ENCODE measurements at places on chromosomes 1 and 21. TPM values are rescaled to one million over a fixed set of nuclear protein-coding genes. Genes with fewer than 3 reads are reported as not detected.

Gene TMIGD3
- not detected for total RNA-seq

Gene HSPA6
- total RNA-seq, result 4.5 TPM

Gene SPRR4
- total RNA-seq, result not detected

Gene GPATCH2
- total RNA-seq, result 17.5 TPM

Gene WNT4
- 7.9 TPM for total RNA-seq

Gene ADORA3
- total RNA-seq, result not detected

DNA sequence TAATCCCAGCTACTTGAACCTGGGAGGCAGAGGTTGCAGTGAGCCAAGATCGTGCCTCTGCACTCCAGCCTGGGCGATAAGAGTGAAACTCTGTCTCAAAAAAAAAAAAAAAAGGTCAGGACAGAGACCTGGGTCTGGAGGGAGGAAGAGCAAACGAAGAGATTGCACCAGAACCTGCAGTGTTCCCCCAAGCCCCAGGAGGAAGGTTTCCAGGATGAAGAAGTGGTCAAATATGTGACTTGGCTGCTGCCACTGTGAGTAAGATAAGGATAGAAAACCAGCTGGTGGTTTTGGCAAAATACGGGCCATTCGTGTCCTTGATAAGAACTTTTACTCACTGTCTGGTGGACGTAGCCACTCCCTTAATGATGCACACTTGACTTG lies 42.2 kb downstream of the CLDN14 start:
- H3K36me3 ChIP-seq, result no peaks in the 10 kb centered on the region
- DNase-seq, result no peak

DNA sequence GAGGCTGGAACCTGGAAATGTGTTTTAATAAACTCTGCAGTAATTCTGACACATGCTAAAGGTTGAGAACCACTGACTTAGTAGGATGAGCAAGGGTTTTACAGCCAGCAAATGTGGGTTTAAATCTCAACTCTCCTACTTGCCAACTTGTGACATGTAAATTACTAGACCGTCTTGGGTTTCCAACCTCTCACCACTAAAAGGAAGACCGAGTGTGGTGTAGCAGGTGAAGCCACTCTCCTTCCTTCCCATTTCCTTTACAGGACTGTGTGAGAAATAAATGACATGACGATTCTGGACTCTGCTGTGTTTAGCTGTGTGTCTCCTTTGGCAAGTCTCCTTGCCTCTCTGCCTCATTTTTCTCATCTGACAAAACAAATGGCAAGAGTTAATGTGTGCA lies 49.5 kb upstream of the DNAJC6 start:
- no peaks in the 10 kb centered on the region for H3K36me3 ChIP-seq
- no peak overlapping the region for H3K4me3 ChIP-seq
- peaks cover 27% of the 10 kb centered on the region for H3K27me3 ChIP-seq
- H3K4me1 ChIP-seq, result peaks cover 10% of the 10 kb centered on the region
- no peak for DNase-seq
- H3K27ac ChIP-seq, result no peak overlapping the region

DNA sequence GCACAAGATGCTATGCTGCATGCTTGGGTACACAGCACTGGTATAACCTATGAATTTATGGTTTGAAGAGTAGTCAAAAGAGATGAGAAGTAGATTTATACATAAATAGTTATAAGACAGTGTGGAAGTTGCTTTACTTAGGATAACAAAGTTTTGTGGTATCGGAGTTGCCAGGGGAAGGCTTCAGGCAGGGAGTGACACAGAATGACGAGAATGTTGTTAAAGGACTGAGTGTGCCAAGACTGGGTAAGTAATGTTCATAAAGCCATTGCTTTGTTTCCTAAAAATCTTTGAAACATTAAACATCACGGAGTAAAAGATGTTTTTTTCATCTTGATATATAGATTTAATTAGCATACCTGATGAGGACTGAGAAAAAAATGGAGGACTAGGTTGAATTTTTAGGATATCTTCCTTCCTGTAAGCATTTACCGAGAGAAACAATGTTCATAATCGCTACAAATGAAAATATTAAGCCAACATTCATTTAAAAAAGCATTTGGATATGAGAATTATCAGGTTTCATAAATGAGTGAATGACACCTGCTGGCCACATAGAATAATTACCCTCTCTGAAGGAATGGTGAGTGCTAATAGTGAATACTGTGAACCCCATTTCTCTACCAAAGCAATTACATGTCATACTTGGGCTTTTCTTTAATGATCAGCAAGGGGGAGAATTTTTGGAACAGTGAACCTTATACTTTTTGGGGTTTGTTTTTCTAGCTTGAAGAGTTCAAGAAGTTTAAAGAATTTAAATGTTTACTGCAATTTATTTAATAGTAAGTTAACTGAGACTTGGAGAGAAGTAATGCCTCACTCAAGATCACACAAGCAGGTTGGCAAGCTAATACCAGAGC lies 28.4 kb downstream of the EXTL2 start:
- no peaks in the 10 kb centered on the region for H3K27me3 ChIP-seq
- no peaks in the 10 kb centered on the region for H3K36me3 ChIP-seq
- DNase-seq, result no peak

DNA sequence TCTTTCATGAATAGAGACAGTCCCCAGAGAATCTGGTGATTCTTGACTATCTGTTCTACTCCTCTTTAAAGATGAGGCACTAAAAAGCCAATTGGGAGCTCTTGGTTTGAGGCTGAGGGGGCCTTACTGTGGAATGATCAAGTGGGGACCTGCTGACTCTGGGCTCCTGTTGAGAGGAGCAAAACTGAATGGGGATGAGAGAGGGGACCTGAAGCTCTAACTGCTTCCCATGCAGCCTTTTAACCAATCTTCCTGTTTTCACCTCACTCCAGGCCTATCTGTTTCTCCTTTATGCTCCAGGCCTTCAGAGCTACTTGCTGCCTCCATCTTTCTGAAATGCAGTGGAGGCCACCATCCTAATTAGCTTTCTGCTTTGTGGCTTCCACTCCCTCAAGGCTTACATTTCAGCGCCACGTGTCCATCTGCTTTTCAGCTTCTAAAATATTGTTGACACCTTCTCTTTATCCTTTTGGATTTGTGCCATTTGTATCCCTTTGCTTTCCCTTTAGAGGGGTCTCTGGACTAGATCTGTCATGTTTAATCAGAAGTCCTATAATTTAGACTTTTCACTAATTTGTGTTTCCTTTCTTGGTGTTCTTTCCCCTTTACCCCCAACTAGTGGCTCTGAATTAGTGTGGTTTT lies 145.7 kb downstream of the DHRS3 start:
- H3K4me3 ChIP-seq, result peak overlapping the region; percentile 73
- peaks cover 14% of the 10 kb centered on the region for H3K36me3 ChIP-seq
- peaks cover 65% of the 10 kb centered on the region for H3K4me1 ChIP-seq
- peak overlapping the region; percentile 95 for H3K27ac ChIP-seq
- no peak for DNase-seq

- no peaks in the 10 kb centered on the region for H3K36me3 ChIP-seq
- H3K4me3 ChIP-seq, result no peak overlapping the region
- H3K4me1 ChIP-seq, result peaks cover 8% of the 10 kb centered on the region
- H3K27me3 ChIP-seq, result peaks cover 13% of the 10 kb centered on the region
Measured at GRCh38 chr1:19877821-19878636, 4.2 kb upstream of the OTUD3 start.

GRCh38 chr1:62307446-62307845 lies 11.8 kb downstream of the KANK4 start:
- no peak overlapping the region for H3K4me3 ChIP-seq
- no peak overlapping the region for H3K27ac ChIP-seq
- no peaks in the 10 kb centered on the region for H3K36me3 ChIP-seq
- no peak for DNase-seq
- H3K27me3 ChIP-seq, result peaks cover 16% of the 10 kb centered on the region
- no peaks in the 10 kb centered on the region for H3K4me1 ChIP-seq

DNA sequence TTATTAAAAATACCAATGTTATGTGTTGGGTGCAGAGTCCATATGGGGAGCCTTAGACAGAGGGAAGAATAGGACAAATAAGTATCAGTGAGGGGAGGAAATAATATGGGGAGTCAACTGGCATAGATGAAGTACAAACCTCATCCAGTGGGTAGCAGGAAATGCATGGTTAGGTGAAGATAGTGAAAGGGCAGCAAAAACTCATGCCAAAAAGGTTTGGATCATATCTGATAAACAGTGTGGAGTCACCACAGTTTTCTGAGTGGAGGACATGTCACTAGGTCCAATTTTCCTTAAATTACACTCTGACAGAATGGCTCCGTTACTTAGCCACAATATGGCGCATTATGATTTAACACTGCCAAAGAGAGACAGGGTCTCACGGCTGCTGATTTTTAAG lies 10.3 kb downstream of the DUSP23 start:
- H3K4me1 ChIP-seq, result no peaks in the 10 kb centered on the region
- no peak overlapping the region for H3K27ac ChIP-seq
- H3K36me3 ChIP-seq, result no peaks in the 10 kb centered on the region
- H3K4me3 ChIP-seq, result no peak overlapping the region

- H3K27me3 ChIP-seq, result no peaks in the 10 kb centered on the region
- DNase-seq, result no peak
- no peaks in the 10 kb centered on the region for H3K4me1 ChIP-seq
- no peak overlapping the region for H3K4me3 ChIP-seq
- H3K27ac ChIP-seq, result no peak overlapping the region
Measured at GRCh38 chr1:108610073-108610472, 50.2 kb downstream of the EEIG2 start.

DNA sequence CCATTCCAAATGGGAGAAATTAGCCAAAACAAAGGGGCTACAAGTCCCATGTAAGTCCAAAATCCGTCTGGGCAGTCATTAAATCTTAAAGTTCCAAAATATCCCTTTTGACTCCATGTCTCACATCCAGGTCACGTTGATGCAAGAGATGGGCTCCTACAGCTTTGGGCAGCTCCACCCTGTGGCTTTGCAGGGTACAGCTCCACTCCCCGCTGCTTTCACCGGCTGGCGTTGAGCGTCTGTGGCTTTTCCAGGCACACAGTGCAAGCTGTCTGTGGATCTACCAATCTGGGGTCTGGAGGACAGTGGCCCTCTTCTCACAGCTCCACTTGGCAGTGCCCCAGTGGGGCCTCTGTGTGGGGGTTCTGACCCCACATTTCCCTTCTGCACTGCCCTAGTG lies 130.2 kb downstream of the TPR start:
- no peaks in the 10 kb centered on the region for H3K36me3 ChIP-seq
- no peak overlapping the region for H3K4me3 ChIP-seq
- H3K4me1 ChIP-seq, result no peaks in the 10 kb centered on the region

GRCh38 chr1:247465796-247466195 lies 7.9 kb upstream of the OR2B11 start:
- H3K27me3 ChIP-seq, result no peaks in the 10 kb centered on the region
- no peaks in the 10 kb centered on the region for H3K36me3 ChIP-seq
- DNase-seq, result no peak
- H3K4me1 ChIP-seq, result peaks cover 12% of the 10 kb centered on the region
- H3K27ac ChIP-seq, result no peak overlapping the region

DNA sequence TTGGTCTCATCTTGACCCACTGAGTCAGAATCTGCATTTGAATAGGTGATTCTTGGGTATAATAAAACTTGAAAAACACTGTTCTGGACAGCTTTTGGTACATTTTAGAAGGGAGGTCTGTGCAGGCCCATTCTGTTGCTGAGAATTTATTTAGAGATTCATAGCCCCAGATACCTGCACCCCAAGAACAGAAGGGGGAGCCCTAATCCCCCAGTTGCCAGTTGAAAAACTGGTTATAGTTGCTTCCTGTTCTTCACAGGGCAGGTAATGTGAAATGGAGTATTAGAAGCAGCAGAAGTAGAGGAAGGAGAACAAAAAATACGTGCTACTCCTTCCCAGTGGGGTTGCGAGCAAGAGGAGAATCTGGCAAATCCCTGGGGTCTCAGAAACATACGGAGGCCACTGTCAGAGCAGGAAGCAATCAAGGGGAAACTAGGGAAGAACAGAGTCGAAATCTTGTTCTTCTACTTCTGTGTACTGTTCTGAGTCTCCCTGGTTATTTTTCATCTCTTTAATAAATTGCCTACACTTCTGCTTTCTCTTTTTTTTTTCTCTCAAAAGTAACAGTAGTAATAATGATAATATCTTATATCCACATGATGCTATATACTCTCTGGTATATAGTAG lies 4.6 kb upstream of the CLCA2 start:
- peak overlapping the region; percentile 70 for H3K27ac ChIP-seq
- DNase-seq, result no peak
- H3K4me1 ChIP-seq, result peaks cover 7% of the 10 kb centered on the region
- H3K4me3 ChIP-seq, result peak overlapping the region; percentile 80

DNA sequence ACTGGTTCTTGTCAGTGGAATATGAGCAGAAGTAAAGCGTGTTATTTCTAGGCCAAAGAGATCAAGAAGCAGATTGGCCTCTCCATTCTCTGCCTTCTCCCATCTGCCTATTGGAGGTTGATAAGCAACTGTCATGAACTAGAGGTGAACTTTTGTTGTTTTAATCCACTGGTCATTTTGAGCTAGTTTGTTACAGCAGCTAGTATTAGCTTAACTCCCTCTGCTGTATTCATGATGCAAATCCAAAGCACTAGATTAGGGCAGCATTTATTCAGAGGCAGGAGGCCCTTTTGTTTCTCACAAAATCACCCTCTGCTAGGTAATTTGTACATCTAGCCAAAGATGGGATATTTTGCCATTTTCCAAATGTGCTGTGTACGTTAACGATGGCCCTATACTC lies 97.3 kb upstream of the DPT start:
- H3K4me3 ChIP-seq, result no peak overlapping the region
- no peak for DNase-seq
- peaks cover 1% of the 10 kb centered on the region for H3K27me3 ChIP-seq
- H3K4me1 ChIP-seq, result no peaks in the 10 kb centered on the region

- H3K4me1 ChIP-seq, result peaks cover 35% of the 10 kb centered on the region
- H3K4me3 ChIP-seq, result peak overlapping the region; percentile 89
- peaks cover 65% of the 10 kb centered on the region for H3K36me3 ChIP-seq
- DNase-seq, result no peak
- no peaks in the 10 kb centered on the region for H3K27me3 ChIP-seq
Measured at GRCh38 chr1:39573736-39574624, 2.6 kb downstream of the PABPC4 start.

- H3K4me1 ChIP-seq, result peaks cover 20% of the 10 kb centered on the region
- peaks cover 44% of the 10 kb centered on the region for H3K36me3 ChIP-seq
- no peak overlapping the region for H3K4me3 ChIP-seq
- no peak for DNase-seq
- no peak overlapping the region for H3K27ac ChIP-seq
- H3K27me3 ChIP-seq, result no peaks in the 10 kb centered on the region
Measured at GRCh38 chr21:15776818-15777217, 47.0 kb downstream of the USP25 start.

DNA sequence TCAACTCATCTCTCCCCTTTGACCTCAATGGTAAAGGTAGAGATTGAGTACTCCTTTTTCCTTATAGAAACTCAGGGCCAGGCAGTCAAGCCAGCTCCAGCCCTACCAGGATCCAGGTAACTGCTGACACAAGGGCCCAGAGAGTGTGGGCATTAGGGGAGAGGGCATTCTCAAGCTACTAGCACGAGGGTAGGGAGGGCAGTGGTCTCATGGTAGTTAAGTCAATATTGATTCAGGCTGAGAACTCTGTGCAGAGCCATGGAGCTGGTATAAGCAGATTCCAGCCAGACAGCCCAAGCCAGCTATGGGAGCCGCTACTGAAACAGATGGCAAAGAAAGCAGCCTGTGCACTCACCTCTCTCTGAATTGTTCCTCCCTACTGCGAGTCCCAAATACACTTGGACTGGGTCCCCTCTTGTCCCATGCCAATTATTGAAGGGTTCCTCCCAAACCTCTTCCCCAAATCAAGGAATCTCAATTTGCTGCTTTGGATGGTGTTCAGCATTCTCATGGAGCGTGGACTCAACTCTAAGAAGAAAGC lies 2.8 kb downstream of the PI4KB start:
- peaks cover 54% of the 10 kb centered on the region for H3K4me1 ChIP-seq
- no peak overlapping the region for H3K4me3 ChIP-seq
- H3K27me3 ChIP-seq, result no peaks in the 10 kb centered on the region
- H3K36me3 ChIP-seq, result peaks cover 68% of the 10 kb centered on the region
- DNase-seq, result no peak
